ENCODE measurements at places on chromosomes 1 and 21. TPM values are rescaled to one million over a fixed set of nuclear protein-coding genes. Genes with fewer than 3 reads are reported as not detected.

FAM163A gene
- not detected for total RNA-seq

CELF3 gene
- total RNA-seq: not detected

GPATCH3 gene
- 11.6 TPM for total RNA-seq

DNALI1 gene
- total RNA-seq: 0.02 TPM

DMBX1 gene
- total RNA-seq: 0.87 TPM

RTCA gene
- 23.4 TPM for total RNA-seq

ARHGAP30 gene
- total RNA-seq: 0.06 TPM

PPP1R8 gene
- total RNA-seq: 34.6 TPM

CFHR1 gene
- 0.17 TPM for total RNA-seq

FCGR3A gene
- not detected for total RNA-seq

LCE2A gene
- total RNA-seq: not detected

CHD1L gene
- 33.8 TPM for total RNA-seq

SLC22A15 gene
- 0.91 TPM for total RNA-seq

CROCC gene
- 8.1 TPM for total RNA-seq

VASH2 gene
- total RNA-seq: 3.1 TPM

CD101 gene
- 0.14 TPM for total RNA-seq

OR2M3 gene
- not detected for total RNA-seq

TNFRSF25 gene
- total RNA-seq: 3.2 TPM

CHRM3 gene
- 0.02 TPM for total RNA-seq

LRRC53 gene
- total RNA-seq: not detected

HCRTR1 gene
- not detected for total RNA-seq

NASP gene
- 153 TPM for total RNA-seq

CFAP74 gene
- total RNA-seq: 0.08 TPM

ZNF683 gene
- total RNA-seq: not detected

IL12RB2 gene
- 0.14 TPM for total RNA-seq

TMEM63A gene
- 2.8 TPM for total RNA-seq

LY9 gene
- 0.12 TPM for total RNA-seq

TFAP2E gene
- 0.54 TPM for total RNA-seq

MAEL gene
- total RNA-seq: not detected

ARID1A gene
- total RNA-seq: 51.6 TPM

Measured in A549 treated with dexamethasone at 1 μM for 4 hours (cell line).